ENCODE measurements at places on chromosomes 12 and 14.

GRCh38 chr12:93601591-93601990 is 29.1 kb downstream of the SOCS2 start:
- no peak for DNase-seq

GRCh38 chr14:58198086-58198485 is 1.9 kb upstream of the ACTR10 start:
- DNase-seq = no peak

DNA sequence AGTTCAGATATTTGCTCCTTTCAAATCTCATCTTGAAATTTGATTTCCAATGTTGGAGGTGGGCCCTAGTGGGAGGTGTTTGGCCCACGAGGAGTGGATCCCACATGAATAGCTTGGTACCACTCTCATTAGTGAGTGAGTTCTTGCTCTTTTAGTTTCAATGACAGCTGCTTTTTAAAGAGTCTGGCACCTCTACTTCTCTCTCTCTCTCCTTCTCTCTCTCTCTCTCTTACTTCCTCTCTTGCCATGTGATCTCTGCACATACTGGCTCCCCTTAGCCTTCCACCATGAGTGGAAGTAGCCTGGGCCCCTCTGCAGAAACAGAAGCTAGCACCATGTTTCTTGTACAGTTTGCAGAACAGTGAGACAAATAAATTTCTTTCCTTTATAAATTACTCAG is 25.1 kb downstream of the GPR65 start:
- DNase-seq = no peak

DNA sequence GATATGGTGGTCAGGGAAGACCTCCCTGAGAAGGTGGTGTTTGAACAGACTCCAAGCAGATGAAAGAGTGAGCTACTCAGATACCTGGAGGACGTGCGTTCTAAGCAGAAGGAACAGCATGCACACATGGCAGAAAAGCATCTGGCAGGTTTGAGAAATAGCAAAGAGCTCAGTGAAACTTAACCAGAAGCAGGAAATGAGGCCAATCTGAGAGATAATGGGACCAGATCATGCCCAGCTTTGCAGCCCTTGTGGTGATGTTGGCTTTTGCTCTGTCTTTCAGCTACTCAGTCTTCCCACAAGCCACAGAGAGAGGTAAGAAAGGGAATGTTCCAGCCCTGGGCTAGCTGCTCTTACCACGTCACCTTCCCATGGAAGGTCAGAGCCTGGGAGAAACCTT is 176.3 kb upstream of the GSC start:
- no peak for DNase-seq

GRCh38 chr12:105659355-105660075 is 329.0 kb downstream of the C12orf75 start:
- no peak for DNase-seq

DNA sequence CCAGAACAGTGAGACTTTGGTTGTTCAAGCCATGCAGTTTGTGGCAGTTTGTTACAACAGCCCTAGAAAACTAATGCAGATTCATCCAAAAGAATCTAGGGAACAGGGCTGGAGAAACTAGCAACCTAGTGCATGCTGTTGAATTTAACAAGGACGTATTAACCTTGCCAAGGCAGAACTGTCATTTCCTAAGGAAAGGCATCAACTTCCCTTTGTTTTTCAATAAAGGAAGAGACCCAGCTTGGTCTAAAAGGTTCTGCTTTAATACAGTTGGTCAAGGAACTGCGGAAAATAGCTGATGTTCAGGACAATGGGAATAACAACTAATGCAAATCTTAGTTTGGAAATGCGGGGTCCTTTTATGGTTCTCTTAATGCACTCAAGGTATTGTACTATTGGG is 11.5 kb downstream of the AK7 start:
- DNase-seq = no peak

GRCh38 chr12:12212769-12213168 is 54.1 kb downstream of the LRP6 start:
- no peak for DNase-seq

DNA sequence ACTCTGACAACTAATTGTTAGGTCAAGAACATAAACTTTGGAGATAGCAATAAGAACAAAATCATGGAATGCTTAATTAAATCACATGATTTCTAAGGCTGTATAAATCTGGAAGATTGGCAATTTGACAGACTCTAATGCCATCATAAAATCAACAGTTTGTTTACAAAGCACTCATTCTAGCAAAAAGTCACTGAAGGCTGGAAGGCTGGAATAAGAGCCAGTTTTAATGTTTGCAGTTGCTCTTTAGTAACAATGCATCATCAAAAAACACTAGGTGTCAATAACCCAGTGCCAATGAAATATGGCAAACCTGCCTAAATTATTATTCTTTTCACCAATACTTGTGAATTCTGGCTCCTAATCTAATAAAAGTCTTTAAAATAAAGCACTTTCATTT is 65.0 kb downstream of the NUMB start:
- no peak for DNase-seq

DNA sequence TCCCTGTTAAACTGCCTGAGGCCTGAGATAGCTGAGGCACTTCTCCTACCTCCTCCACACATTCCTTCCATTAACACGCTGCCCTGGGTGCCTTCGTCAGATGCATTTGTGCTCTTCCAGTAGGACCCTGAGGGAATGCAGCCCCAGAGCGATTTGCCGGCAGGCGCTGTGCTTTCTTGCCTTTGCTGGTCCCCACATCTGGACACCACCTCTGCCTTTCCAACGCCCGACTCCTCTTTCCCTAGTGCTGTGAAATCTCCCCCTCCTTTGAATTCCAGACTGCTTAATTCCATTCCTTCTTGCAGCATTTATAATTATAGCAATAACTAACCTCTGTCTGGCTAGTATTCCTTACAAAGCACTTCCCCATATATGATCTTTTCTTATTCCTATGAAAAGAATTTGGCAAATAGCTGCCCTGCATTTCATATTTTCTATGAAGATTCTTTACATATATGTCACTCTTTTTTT is 88.4 kb downstream of the C12orf75 start:
- no peak for DNase-seq

DNA sequence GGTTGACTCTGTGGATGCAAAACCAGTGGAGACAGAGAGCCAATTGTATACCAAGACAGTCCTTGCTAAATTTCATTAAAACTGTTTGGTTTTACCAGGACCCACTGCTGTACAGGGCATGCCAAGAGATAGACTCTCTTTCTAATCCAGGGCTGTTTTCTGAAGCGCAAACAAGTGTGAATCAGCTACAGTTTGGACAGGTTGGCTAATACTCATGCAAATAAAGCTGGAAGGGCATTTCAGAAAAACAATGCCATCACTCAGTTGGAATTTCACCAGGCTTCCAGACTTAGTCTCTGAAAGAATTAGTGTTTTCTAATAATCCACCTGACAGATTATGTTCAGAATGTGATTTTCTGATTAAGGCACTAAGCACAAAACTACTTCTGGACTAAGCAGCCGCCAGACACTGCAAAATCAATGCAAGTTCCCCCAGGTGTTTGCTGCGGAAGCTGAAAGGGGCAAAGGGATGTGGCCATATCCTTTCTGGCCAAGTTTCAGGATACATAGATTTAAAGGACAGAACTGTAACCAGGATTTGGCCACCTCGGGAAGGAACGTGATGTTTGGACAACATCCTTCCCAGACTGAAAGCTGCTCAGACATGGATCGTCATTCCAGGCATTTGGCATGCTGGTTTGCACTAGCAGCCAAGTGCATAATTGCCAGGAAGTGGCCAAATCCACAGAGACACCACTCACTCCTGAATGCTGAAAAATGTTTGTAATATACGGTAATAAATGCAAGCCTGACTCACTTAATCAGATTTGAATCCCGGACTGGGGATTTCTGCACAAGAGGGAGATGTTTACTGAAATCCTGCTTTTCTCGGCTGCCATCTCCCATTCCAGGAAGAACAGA is 32.0 kb upstream of the CDKN3 start:
- DNase-seq = no peak

DNA sequence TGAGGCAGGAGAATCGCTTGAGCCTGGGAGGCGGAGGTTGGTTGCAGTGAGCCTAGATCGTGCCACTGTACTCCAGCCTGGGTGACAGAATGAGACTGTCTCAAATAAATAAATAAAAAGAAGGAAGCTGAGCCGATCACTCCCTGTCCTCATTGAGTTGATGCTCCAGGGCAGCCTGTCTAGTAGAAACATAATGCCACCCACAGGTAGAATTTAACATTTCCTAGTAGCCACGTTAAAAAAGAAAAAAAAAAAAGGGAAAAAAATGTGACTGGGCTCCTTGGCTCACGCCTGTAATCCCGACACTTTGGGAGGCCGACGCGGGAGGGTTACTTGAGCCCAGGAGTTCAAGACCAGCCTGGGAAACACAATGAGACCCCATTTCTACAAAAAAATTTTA is 135.7 kb downstream of the SCARB1 start:
- DNase-seq = no peak

DNA sequence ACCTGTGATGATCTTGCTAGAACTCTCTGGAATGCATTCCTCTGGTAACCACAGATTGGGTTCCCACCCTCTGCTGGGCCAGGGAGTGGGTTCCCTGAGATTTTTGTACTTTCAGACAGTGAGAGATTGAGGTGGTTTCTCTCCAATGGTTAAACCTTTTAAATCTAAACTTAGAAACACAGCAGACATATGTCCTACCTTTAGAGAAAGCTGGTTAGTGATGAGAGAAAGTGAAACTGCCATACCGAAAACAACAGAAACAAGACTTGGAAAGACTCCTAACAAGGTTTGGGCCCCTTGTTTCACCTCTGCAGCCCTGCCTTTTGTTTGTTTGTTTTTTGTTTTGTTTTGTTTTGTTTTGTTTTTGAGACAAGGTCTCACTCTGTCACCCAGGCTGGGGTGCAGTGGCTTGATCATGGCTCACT is 9.7 kb upstream of the SGPP1 start:
- no peak for DNase-seq

DNA sequence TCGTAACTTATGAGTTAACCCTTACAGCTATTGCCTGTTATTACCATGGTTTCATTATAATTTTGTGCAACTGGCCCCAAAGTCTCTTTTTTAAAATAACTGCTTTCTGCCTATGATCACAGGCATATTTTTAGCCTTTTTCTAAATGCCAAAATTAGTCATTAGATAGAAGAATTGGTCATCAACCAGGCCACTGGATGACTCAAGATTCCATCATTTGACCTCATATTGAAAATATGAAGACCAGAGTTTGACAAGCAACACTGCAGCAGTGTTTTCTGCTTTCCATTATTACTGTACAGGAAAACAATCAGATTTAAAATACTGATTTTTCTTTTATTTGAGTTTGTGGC is 54.7 kb upstream of the OTOGL start:
- no peak for DNase-seq

- DNase-seq = no peak
These were observed 80.7 kb upstream of the METAP2 start for GRCh38 chr12:95393191-95393790.

DNA sequence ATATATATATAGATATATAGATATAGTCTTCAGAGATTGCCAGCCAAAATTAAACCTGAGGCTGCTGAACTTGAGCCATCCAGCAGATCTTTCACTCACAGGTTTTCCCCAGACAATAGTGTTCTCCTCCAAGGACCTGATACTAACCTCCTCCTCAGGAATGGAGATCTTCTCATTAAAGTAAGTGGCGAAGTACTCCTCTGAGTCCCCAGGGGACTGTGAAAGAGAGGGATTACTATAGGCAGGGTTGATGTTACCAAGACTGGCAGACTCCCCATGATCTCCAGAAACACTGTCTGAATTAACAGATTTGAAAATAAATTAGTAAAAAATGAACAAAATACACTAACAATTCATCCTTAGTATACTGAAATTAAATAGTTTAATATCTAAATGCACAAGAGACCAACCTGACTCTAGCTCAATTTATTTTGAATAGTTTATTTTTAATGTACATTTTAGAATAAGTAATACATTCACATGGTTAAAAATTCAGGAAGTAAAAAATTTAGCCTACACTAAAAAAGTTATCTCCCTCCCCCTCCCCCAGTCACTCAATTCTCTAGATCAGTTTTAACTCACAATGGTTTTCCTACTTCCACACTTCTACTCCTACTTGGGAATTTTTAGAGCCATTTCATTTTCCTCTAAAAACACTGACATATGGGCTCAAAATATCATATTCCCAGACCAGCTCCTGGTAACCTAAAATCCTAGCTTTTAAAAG is 17.7 kb downstream of the SLC11A2 start:
- DNase-seq = no peak

GRCh38 chr12:128843538-128843937 is 9.7 kb upstream of the GLT1D1 start:
- no peak for DNase-seq

- DNase-seq = no peak
These were observed 3.7 kb upstream of the KRT74 start for GRCh38 chr12:52577316-52577715.

GRCh38 chr12:78236264-78236663 is 405.6 kb downstream of the NAV3 start:
- no peak for DNase-seq

- DNase-seq = no peak
These were observed 121.3 kb upstream of the MAX start for GRCh38 chr14:65223636-65224035.

DNA sequence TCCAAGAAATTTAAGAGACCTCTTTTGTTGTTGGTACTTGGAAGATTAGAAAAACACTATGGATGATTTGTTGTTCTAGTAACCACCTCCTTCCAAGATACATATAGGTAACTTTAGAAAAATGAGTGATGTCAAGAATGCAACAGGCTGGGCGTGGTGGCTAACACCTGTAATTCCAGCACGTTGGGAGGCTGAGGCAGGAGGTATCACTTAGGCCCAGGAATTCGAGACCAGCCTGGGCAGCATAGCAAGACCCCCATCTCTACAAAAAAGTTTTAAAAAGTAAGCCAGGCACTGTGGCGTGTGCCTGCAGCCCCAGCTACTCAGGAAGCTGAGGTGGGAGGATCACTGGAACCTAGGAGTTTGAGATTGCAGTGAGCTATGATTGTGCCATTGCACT is 97.8 kb downstream of the PCNX1 start:
- no peak for DNase-seq

Measured in CMK (cell line).